ENCODE measurements at places on chromosomes 11 and 22. TPM values are rescaled to one million over a fixed set of nuclear protein-coding genes. Genes with fewer than 3 reads are reported as not detected.

Gene SAA4
- not detected for polyA plus RNA-seq

Gene LRP4
- polyA plus RNA-seq = 18.4 TPM

Gene MRGPRX3
- polyA plus RNA-seq = not detected

Gene RCOR2
- polyA plus RNA-seq = 11.5 TPM

Gene KDM4E
- polyA plus RNA-seq = 0.06 TPM

Gene PRR33
- polyA plus RNA-seq = 6.3 TPM

Gene ZC3H12C
- 9.0 TPM for polyA plus RNA-seq

Measured in forelimb muscle (tissue), 1 donor.